ENCODE measurements at places on chromosomes 1 and 21. TPM values are rescaled to one million over a fixed set of nuclear protein-coding genes. Genes with fewer than 3 reads are reported as not detected.

DNA sequence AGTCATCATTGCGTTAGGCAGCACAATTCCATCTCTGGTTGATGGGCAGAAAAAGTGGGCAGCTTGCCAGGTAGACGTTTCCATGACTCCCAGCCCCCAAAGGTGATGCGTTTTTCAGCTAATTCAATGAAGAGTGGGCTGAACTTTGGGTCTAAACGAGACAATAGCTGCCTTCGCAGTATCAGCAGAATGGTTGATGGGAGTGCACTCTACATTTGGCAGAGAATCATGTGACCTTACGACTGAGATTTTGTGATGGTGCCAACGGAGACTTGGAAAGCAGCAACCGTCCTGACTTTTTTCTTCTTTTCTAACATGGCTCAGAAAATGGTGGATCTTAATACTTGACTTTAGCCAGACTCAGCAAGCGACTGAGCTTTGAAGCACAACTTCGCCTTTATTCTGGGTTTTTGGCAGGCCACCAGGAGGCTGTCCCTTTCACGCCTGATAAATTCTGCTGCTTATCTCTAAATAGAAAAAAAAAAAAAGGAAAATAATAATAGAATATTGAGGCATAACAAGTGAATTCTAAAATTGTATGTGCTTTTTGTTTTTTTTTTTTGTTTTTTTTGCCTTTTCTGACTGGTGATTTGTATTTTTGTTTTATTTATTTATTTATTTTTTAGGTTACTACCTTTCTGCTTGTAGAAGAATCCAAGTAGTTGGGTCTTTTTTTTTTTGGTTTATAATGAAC, 804.8 kb downstream of the USP25 start:
- peak; percentile 9 for DNase-seq

DNA sequence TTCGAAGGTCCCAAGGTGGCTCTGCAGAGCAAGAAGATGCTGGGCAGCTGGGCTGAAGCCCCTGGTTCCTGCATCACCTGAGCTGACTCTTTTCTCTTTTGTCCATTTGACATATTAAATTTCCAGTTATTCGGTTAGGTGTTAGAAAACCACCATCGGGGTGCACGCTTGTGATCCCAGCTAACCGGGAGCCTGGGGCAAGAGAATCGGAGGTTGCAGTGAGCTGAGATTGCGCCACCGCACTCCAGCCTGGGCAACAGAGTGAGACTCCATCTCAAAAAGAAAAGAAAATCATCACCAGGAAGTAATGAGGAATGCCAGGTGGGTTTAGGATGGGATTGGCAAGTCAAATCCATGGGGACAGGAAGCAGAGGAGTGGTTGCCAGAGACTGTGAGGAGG, 76.3 kb upstream of the ZC3H12A start:
- no peak for DNase-seq

DNA sequence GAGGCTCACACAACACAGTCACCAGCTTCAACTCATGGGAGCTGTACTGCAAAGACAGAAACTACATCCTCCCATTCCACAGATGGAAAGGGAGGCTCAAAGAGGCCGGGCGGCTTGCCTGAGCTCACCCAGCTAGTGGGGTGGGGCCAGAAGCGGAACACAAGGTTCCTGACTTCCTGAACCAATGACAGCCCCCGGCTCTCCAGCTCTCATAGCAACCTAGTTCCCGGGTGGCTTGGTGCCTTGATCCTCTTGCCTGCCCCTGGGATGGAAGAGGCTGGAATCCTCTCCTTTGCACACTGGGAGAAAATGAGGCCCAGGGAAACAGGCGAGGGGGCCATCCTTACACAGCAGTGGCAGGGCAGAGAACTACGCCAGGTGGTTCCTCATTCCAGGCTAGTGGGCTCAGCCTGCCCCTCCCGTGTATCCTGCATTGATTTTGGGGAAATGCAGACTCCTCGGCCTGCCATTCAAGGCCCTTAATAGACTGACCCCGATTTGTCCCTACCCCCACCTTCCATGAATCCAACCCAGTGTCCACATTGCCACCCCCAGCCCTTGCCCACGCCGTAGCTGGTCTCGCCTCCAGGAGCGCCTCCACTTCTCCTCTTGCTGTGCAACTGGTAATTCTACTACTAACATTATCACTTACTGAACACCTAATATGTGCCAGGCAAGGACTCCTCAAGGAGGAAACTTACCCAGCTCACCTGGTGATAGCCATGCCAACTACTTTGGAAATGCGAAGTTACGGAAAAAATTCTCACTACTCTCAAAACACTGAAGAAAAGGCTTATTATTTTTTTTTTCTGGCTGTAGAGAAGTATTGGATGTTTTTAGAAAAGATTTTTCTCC, 5.0 kb downstream of the RAP1GAP start:
- no peak for DNase-seq

DNA sequence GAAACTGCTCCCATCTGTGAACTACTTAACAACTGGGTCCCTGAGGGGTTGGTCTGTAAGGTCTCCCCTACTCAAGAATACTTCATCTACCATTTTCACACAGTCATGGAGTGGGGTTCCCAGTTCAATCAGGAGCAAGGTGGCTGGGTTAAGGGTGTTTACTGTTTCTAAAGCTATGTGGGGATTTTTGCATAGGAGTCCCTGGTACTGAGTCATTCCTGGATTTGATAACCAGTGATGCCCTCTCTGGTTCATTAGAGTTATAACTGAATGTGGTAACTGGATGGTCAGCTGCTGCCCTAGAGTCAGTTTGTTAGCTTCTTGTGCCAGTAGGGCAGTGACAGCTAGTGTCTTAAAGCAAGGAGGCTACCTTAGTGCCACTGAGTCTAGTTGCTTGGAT, 29.4 kb upstream of the KCNJ15 start:
- no peak for DNase-seq

DNA sequence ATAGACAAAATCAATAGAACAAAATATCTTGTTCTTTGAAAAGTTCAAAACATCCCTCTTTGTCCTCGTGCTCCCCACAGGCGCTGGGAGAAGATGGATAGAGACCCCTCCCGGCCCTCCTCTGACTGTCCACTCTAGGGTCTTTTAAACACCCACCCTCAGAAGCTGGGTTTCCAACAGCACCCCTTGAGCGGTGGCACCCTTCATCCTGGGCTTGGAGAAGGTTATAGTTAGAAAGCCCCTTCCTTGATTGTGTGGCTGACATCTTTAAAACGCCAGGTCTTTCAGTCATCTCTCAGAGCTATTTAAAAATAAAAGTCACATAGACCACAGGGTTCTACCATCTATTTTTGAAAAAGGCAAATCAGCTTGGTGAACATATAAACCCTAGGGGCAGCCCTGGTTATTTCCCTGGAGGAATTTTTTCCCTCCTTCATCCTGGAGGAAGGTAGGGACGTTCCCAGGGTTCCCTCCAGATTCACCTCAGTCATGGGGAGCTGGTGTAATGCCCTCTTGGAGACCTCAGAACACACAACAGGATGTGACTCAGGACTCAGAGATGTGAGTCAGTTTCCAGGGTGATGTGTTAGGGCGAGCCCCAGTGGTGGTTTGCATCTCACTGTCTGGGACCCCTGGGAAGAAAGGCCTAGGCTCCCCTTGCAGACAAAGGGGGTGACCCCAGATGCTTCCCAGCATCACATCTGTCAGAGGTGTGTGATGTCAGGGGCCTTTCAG, 138.5 kb downstream of the CLIC6 start:
- DNase-seq = peak; percentile 99

GRCh38 chr1:166956872-166957271, 18.5 kb downstream of the ILDR2 start:
- no peak for DNase-seq

DNA sequence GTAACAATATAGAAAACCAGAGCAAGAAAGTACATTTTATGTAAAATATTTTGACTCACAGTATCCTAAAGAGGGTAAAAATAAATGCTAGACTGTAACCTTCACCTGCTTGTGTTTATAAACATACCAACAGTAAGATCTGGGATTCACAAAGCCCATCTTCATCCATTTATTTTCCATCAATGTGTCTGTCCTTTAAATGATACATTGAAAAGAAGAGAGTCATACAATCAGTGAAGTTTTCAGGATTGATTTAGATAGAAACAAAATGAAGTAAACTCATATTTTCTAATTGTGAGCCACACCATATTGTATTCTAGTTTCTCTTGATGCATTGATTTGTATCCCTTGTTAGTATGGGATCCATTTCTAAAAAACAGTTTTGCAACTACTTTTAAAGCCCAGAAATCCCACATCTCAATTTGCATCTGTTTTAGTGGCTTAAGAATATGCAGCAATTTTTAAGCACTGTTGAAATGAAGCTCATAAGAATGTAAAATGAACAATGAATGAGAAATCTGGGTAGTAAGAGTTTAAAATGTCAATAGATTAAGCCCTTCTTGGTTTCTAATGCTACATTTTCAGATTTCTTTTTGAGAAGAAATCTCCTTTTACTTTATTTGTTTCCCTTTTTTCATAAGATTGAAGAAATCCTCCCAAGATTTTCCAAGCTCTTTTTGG, 548.1 kb upstream of the ADGRL2 start:
- DNase-seq = no peak

GRCh38 chr1:39110325-39110851, 84.2 kb downstream of the NDUFS5 start:
- DNase-seq = peak; percentile 56

DNA sequence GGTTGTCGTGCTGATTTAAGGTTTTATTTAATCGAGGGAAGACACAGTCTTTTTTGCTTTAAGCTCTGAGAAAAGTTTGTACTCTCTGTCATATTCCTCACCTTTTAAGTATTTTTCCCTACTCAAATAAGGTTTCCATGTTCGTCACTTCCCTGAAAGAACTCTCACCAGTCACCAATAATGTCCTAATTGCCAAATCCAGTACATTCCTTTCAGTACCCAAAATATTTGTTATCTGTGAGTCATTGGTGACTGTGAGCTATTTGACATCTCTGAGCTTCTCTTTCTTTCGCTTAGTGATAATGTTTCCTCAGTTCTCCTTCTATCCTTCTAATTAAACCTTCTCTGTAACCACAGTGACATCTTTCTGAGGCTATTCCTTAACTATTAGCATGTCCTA, 874.2 kb upstream of the ADGRL2 start:
- no peak for DNase-seq

GRCh38 chr1:248670003-248670402, 14.7 kb upstream of the OR2T27 start:
- no peak for DNase-seq

- peak; percentile 92 for DNase-seq
Measured at GRCh38 chr1:205324781-205325180, 3.2 kb upstream of the NUAK2 start.

DNA sequence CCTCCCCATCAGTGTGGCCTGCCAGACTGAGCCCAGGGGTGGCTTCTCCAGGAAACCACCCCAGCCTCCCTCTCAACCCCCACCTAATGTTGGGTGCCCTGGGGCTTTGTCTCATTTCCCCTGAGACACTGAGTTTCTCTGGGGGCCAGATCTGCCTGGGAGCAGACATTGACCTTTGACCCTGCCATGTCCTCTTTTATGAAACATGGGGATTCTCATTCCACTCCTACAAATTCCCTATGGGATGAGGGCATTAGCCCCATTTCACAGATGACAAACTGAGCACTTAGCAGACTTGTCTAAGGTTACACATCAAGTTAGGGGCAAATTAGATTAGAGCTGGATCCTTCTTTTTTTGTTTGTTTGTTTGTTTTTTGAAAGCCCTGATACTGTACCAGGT, 24.1 kb downstream of the RHBG start:
- DNase-seq = no peak

DNA sequence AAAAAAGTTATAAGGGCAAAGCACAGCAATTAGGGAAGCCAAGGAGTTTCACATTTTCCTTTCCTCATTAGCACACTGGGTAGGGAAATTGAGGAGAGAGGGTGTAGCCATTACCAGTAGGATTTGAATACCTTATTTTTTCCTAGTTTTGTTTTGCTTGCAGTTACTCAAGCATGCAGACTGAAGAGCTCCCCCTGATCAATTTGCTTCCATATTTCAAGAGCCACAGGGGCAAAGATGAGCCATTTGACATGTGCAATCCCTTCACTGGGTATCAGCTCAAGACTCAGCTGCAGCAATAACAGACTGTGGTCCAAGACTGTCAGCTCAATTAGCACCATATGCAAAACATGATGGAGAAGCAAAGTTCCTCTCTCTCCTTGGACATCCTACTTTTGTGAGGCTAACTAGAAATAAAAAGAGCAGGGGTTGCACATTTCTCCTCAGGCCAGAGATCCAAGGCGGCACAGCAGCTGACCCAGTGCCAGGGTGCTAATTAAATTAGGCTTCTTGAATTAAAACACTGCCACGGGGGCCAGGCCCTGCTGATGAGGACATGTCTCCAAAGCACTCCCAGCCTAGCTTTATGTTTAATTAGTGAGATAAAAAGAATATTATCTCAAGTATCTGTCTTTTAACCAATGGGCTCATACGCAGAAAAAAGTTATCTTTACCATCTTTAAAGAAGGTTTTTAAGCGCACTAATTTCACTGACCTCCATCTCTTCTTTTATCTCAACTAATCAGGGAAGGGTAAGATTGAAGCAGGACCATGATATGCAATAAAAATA, 36.7 kb upstream of the LRRC53 start:
- no peak for DNase-seq

GRCh38 chr1:28751315-28752060, 14.7 kb downstream of the YTHDF2 start:
- no peak for DNase-seq

GRCh38 chr1:37660664-37661063, 26.0 kb upstream of the RSPO1 start:
- DNase-seq = no peak

GRCh38 chr1:185663332-185663731, 70.9 kb upstream of the HMCN1 start:
- DNase-seq = no peak

- DNase-seq = no peak
Measured at GRCh38 chr1:43056981-43057391, 98.3 kb upstream of the SLC2A1 start.

DNA sequence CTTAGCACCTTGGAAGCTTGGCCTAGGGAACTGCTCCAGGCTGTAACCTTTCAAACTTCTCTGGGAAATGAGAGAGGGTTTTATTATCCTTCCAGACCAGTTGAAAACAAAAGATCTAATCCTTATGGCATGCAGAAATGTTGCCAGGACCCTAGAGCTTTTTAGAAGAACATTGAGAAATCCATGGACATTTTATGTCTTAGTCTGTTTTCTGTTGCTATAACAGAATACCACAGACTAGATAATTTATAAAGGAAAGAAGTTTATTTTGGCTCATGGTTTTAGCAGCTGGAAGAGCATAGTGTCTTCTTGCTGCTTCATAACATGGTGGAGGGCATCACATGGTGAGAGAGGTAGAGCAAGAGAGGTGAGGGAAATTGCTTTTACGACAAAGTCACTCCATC, 25.8 kb downstream of the OSBPL9 start:
- peak; percentile 56 for DNase-seq

SYTL1 gene
- total RNA-seq = 1.2 TPM

MSH4 gene
- total RNA-seq = 0.34 TPM

CFAP74 gene
- total RNA-seq = not detected

NME7 gene
- total RNA-seq = 67.1 TPM

TMPRSS15 gene
- 0.03 TPM for total RNA-seq

GPR37L1 gene
- total RNA-seq = under 0.01 TPM

TSPAN2 gene
- total RNA-seq = 14.9 TPM

ZSWIM5 gene
- total RNA-seq = 1.8 TPM
